ENCODE measurements at places on chromosomes 6 and 20. TPM values are rescaled to one million over a fixed set of nuclear protein-coding genes. Genes with fewer than 3 reads are reported as not detected.

DNA sequence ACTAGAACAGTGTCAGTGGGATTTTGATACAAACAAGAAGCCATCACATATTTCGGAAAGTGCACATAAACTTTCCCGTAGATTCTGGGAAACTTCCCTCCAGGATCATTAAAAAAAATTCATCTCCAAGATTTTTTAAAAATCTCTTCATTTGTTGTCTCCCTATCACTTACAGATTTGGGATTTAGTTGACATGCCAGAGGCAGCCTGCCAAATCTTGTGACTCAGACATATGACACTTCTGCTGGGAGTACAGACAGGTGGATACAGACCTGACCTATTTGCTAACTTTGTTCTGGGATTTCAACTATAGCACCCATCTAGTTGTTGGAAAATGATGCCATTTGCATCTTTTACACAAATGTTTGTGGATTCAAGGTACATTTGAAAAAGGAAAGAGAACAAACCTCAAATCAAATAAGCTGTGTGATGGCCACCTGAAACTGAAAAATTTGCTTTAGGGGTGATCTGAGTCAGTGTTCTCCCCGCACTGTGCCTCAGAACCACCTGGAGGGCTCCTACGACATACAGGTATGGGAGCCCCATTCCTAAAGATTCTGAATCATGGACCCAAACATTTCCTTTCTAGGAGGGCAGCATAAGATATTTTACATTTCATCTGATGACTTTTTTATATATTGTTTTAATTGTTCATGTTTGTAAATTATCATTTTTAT is 21.9 kb upstream of the CD2AP start:
- H3K27me3 ChIP-seq = no peaks in the 10 kb centered on the region
- H3K36me3 ChIP-seq = no peaks in the 10 kb centered on the region
- no peak for DNase-seq
- no peaks in the 10 kb centered on the region for H3K4me1 ChIP-seq

- DNase-seq = no peak
- no peak overlapping the region for H3K27ac ChIP-seq
- no peaks in the 10 kb centered on the region for H3K27me3 ChIP-seq
- H3K36me3 ChIP-seq = no peaks in the 10 kb centered on the region
Observed at GRCh38 chr6:74902089-74902488, 303.8 kb downstream of the COL12A1 start.

DNA sequence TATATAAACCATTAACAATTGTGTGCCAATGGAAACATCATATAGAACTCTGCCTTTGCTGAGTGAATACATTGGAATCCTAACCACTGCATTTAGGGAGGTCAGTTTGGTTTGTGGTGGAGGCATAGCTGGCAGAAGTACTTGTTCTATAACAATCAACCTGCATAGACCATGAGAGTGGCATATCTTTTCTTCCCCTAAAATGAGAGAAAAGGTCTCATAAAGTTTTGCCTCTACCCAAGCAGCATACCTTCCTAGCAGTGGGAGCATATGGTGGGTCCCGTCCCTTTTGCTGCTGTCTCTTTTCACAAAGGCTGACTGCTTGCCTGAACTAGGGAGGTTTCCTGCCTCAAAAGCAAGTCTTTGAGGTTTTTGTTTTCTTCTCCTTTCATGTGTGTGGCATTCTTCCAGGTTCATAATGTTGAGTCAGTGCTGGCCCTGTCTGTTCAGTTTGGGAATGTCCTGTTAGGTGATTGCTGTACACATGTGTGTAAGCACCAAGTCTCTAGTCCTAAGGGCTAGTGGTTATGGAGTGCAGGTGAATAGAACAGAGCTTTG is 61.2 kb upstream of the SUPT3H start:
- no peak overlapping the region for H3K4me3 ChIP-seq
- no peak overlapping the region for H3K27ac ChIP-seq
- no peak for DNase-seq

GRCh38 chr6:53095716-53096115 is 30.5 kb downstream of the FBXO9 start:
- peaks cover 47% of the 10 kb centered on the region for H3K36me3 ChIP-seq
- no peak overlapping the region for H3K27ac ChIP-seq
- no peaks in the 10 kb centered on the region for H3K27me3 ChIP-seq
- no peak for DNase-seq

GRCh38 chr6:20292905-20293304 is 80.6 kb upstream of the MBOAT1 start:
- no peaks in the 10 kb centered on the region for H3K36me3 ChIP-seq
- H3K4me3 ChIP-seq = no peak overlapping the region
- DNase-seq = no peak
- H3K27me3 ChIP-seq = no peaks in the 10 kb centered on the region
- no peaks in the 10 kb centered on the region for H3K4me1 ChIP-seq
- no peak overlapping the region for H3K27ac ChIP-seq

SLC17A3 gene
- 0.27 TPM for total RNA-seq

GRCh38 chr6:17280552-17281090 is 540 bp upstream of the RBM24 start:
- peaks cover 12% of the 10 kb centered on the region for H3K4me1 ChIP-seq
- no peaks in the 10 kb centered on the region for H3K36me3 ChIP-seq
- peak; percentile 74 for DNase-seq
- peaks cover 92% of the 10 kb centered on the region for H3K27me3 ChIP-seq
- H3K4me3 ChIP-seq = peak overlapping the region; percentile 80

DNA sequence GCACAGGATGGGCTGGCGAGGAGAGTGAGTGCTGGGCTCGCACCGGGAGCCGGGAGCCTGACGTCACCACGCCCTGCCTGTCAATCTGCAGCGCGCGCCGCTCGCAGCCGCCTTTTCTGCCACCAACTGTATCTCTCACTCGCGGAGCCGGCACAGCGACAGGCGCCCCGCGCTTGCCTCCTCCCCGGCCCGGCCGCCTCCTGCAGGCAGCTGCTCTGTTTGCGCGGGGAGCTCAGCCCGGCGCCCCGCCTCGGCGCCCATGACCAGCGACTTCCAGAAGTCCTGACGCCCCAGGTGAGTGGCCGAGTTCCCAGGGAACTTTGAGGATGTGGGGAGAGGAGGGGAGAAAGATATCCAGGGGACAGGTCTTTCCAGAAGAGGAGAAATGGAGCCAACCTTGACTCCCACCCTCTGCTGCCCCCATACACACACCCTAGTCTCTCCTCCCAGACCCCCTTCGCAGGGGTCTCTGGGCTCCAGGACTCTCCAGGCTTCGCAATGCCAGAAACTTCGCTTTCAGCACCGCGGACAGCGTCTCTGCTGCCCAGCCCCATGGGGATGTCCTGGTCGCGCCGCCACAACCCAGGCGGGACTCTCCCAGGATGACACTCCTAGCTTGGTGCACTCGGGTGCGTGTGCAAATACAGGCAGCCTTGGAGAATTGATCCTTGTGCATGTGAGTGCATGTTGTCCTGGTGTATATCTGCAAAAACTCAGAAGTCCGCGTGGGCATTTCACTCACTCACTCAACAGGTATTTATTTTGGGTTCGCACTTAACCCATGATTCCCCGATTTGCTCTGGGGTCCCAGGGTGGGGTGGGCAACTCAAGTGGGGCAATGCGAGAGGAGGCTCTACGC is at the start of gene GPR6:
Gene GPR6 (plus strand): TSS at position 138 of the 859 bp plus-strand sequence. CDS start 802 bp downstream, outside the sequence.
- H3K4me1 ChIP-seq = peaks cover 10% of the 10 kb centered on the region
- H3K27me3 ChIP-seq = peaks cover 37% of the 10 kb centered on the region
- H3K27ac ChIP-seq = no peak within 1 kb of the TSS
- H3K4me3 ChIP-seq = peak within 1 kb of the TSS; percentile 76
- DNase-seq = peak; percentile 96

GRCh38 chr20:14259689-14260088 is 77.7 kb downstream of the FLRT3 start:
- no peaks in the 10 kb centered on the region for H3K27me3 ChIP-seq
- H3K27ac ChIP-seq = no peak overlapping the region
- no peaks in the 10 kb centered on the region for H3K36me3 ChIP-seq
- H3K4me1 ChIP-seq = no peaks in the 10 kb centered on the region
- no peak overlapping the region for H3K4me3 ChIP-seq

- no peaks in the 10 kb centered on the region for H3K36me3 ChIP-seq
- H3K27me3 ChIP-seq = no peaks in the 10 kb centered on the region
- no peak overlapping the region for H3K4me3 ChIP-seq
- DNase-seq = no peak
- H3K27ac ChIP-seq = no peak overlapping the region
Observed at GRCh38 chr6:37717836-37718251, 20.2 kb upstream of the MDGA1 start.

DNA sequence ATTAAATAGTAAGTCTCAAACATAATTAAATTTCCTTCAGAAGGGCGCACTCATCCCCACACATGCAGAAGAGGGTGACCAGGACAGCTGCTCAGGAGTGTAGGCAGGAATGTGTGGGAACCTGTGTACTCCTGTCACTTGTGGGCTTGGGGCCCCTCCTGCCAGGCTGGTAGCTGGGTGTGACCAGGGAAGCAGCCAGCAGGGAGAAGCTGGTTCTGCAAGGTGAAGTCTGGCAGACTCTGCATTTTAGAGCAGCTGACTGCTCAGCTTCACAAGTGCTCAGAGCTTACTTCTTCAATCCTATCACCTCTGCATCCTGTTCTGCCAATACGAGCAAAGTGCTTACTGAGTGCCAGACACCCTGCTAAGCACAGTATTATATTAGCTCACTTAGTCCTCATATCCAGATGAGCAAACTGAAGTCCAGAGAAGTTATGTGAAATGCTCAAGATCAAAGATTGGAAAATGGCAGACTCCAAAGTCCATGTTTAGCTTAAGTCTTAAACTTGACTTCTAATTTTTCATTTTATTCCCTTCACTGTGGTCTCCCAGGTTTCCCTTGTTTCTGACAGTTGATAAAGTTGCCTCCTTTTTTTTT is 27.9 kb downstream of the ELMO2 start:
- H3K27me3 ChIP-seq = no peaks in the 10 kb centered on the region
- no peak for DNase-seq
- H3K4me1 ChIP-seq = no peaks in the 10 kb centered on the region

DNA sequence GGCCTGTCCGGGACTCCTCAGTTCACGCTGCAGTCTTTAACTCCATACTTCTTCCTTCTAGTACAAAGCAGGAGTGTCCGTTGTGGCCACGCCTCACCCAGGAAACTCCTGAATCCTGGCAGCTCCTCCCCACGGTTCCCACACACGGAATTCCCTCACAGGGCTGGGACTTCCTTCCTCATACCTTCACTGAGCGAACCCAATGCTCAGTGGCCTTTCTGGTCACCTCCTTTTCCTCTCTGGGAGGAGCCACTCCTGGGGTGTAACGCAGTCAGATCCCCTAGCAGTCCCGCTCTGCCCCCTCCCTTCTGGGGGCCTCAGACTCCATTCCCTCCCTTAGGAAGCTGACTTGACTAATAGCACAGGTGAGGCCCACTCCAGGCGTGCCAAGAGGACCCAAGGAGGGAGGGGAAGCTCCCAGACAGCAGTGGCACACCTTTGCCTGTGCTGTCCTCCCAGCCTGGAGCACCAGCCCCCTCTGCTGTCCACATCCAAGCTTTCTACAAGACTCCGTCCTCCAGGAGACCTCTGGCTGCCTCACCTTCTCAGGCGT is at the start of gene SLC52A3:
Gene SLC52A3 (minus strand): TSS at position 75 of the 553 bp plus-strand sequence. CDS start 2,726 bp downstream, outside the sequence.
- H3K4me1 ChIP-seq = 0 out of 2 replicates have a peak, but pooled peaks cover 3% of the 10 kb centered on the region
- H3K27ac ChIP-seq = no peak within 1 kb of the TSS
- H3K4me3 ChIP-seq = no peak within 1 kb of the TSS
- H3K27me3 ChIP-seq = no peaks in the 10 kb centered on the region

DNA sequence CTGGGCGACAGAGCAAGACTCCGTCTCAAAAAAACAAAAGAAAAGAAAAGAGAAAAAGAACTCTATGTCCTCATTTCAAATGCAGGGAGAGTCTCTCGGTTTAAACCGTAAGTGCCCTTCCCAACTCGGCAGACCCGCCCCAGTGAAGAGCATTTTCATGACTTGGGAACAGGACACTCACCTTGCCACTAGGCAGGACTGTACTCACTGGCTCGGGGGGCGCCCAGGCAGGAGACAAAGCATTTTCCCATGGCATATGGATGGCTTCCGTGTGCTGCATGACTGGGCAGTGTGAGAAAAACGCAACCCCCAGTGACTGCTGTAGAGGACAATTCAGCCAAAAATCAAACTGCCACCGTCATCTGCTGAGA is 23.7 kb upstream of the MRGBP start:
- H3K27ac ChIP-seq = 0 out of 2 replicates have a peak overlapping the region, but pooled peaks have one; percentile 45
- no peaks in the 10 kb centered on the region for H3K4me1 ChIP-seq
- H3K4me3 ChIP-seq = no peak overlapping the region
- no peaks in the 10 kb centered on the region for H3K36me3 ChIP-seq
- DNase-seq = no peak

DNA sequence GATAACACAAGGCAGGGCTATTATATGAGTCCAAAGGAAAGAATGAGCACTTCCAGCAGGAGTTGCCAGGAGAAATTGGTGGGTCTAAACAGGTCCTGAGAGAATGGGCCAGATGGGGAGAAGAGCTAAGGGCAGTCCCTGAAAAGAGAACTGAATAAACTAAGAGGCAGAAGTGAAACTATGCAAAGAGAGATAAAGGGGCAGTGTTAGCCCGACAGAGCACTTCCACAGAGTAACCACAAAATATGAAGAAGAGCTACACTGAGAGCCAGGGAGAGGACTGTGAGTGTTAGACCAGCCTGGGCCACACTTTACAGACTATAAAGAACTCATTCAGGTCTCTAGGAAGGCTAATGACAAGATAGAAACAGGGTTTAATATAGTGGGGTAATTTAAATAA is 43.8 kb downstream of the RALGAPA2 start:
- H3K27me3 ChIP-seq = no peaks in the 10 kb centered on the region
- peaks cover 26% of the 10 kb centered on the region for H3K4me1 ChIP-seq
- DNase-seq = no peak
- H3K27ac ChIP-seq = no peak overlapping the region

DNA sequence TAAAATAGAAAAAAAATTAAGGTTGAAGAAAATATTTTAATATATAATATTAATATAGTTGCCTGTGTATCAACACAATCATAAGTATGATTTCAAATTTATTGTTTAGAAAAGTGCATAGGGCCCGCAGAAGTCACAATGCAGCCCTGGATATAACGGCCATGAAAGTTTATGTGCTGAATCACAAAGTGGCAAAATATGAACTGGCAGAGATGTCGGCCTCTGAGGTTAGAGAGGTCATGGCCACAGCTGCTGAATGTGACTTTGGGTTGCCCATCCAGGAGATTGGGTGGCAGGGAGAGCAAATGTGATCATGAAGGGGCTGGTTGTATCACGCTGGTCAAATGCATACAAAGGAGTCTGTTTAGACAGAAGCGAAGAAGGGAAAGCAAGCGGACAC is 35.7 kb downstream of the COL11A2 start:
- H3K27ac ChIP-seq = no peak overlapping the region
- no peaks in the 10 kb centered on the region for H3K36me3 ChIP-seq
- DNase-seq = no peak
- H3K4me3 ChIP-seq = no peak overlapping the region
- H3K4me1 ChIP-seq = peaks cover 6% of the 10 kb centered on the region
- H3K27me3 ChIP-seq = peaks cover 4% of the 10 kb centered on the region

- H3K27ac ChIP-seq = no peak overlapping the region
- DNase-seq = no peak
- no peak overlapping the region for H3K4me3 ChIP-seq
- no peaks in the 10 kb centered on the region for H3K27me3 ChIP-seq
Observed at GRCh38 chr20:50346374-50347283, 156.0 kb downstream of the CEBPB start.
